Globus pallidus (tissue), 1 donor: ENCODE measurements at places on chromosomes 1 and 21.
A peak's percentile ranks its signal among the peaks of the same experiment; 100 is the strongest.

DNA sequence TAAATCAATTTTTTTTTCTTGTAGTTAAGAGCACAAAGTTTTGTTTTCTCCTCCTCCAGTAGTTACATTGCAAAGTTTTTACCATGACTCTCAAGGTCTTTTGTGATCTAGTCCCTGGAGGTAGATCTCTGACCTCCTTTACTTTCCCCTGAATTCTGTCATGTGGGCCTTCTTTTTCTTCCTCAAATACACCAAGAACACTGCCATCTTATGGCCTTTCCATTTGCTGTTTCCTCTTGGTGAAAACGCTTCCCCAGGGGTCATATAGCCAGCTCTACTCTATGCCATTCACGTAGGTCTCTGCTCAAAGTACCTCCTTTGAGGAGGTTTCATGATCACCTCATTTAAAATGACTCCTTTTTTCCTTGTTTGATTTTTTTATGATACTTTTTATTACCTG, 2.7 kb downstream of the DDX20 start:
- no peak for DNase-seq

DNA sequence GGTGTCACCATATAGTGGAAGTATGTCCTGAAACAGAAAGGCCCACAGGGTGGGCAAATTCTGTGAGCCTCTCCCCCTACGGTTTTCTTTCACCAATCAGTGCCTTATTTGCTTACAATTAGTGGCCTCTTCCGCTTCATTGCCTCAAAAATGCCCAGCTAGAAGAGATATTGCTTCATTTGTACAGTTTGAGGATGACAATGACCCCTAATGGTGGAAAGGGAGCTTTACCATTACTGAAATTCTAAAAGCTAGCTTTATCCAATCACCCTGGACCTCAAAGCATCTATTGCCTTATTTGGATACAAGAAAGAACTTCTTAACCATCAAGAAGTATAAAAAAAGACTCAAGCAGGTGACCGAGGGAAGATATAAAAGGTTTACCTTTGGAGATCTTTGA, 49.6 kb downstream of the LRRC71 start:
- DNase-seq: no peak

DNA sequence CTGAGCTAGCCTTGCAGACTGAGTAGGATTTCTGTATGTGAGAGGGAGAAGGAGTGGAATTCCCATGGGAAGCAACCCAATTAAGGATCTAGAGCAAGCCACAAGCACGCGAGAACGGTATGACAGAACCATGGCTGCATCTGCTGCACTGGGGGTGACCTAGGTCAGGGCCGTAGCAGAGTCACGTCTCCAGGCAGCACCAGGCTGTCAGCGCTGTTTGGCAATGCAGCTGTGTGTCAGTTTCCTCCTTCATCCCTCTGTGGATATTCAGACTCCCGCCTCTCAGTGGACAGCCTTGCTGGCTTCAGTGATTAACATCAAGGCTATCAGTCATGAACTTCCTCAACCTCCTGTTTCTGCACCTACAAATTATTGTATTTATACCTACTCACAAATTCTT, 118.1 kb upstream of the PPP2R5A start:
- no peak for DNase-seq

DNA sequence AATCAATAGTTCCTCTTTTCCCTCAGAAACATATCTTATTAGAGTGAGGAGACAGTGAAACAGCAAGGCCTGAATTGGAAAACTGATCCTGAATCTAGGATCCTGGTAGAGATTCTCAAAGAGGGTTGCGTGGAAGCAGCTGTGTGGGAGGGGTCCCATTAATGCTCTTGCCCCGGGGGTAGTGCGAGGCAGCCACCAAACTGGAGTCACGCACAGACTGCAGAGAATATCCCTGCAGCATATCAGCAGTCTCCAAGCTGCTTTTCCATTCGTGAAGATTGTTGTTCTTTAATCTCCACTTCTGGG, 150.1 kb downstream of the DISC1 start:
- no peak for DNase-seq

GRCh38 chr1:1345860-1346500, 3.2 kb downstream of the DVL1 start:
- DNase-seq: no peak

DNA sequence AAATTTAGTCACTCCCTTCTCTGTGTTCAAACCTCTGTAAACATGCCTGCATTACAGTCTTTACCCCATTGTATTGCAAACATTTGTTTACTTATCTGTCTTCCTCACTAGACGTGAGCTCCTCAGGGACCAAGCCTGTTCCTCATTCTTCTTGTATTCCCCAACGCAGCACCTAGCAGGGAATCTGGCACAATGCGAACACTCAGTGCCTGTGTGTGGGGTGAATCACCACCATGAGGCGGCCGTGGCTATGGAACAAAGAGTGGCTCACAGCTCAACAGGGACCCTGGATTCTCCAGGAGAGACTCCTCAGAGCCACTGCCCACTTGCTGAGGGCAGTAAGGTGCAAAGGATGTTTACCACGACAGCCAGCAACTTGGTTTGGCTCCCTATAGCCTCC, 95.9 kb downstream of the DDX20 start:
- DNase-seq: no peak

GRCh38 chr1:174157157-174157806, 2.0 kb upstream of the RABGAP1L start:
- no peak for DNase-seq

DNA sequence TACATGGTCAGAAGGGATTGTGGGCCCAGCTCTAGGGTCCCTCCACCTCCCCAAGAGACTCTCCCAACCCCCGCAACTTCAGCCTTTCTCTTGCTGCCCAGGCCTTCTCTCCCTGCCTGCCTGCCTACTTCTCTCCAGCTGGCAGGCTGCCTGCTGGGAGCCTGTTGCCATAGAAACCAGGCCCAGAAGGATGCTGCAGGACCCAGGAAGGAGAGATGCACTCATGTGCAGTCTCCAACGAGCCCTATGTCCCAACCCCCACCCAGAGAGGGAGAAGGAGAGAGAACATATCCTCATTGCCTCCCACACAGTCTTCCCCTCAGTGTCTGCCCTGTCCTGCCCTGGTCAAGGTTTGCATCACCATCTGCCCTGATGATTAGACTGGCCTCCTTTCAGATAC, 10.8 kb upstream of the SMIM12 start:
- peak; percentile 6 for DNase-seq

DNA sequence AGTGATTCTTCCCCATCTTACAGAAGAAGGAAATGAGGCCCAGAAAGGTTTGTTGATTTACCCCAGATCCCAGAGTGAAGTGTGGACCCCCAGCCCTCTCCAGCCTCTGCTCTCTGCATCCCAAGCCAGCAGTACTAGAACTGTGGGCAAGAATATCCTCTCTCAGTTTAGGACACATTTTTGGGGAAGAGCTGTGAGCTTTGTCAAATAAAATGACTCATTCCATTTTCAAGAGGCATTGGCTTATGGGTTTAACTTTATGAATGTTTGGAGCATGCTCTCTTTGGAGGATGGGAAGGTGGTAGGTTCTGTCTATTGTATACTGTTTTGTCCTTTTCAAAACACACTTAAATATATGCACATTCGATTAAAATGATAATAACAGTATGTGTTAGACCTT, 70.6 kb upstream of the CNTN2 start:
- DNase-seq: no peak

DNA sequence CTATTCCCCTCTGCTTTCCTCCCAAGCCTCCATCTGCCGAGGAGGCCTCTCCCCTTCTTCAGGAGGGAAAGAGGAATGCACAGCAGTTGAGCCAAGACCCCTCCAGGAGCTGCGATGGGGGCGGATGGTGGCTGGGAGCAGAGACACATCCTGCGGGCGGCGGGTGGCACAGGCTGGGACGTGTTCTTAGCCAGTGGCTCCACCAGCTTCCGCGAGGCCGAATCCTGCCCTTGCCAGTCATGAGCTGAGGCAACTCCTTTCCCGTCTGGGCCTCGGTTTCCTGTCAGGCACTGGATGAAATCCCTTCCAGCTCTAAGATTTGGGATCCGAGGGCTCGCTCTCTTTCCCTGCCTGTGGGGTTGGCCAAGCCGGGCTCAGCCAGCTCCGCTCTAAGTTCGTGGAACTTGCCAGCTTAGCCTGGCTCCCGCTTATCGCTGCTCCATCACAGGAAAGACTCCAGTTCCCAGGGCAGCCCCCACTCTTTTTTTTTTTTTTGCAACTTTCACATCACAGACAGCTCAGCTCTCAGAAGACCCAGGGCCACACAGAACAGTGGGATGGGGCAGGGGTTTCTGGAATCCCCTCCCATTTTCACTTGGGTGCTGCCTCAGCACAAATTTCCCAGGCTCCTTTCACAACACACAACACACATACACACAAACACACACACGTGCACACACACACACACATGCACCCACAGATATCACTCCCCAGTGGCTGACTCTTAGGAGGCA, 506 bp downstream of the MYOM3 start:
- no peak for DNase-seq

- no peak for DNase-seq
These were observed 35.7 kb upstream of the PWP2 start for GRCh38 chr21:44071359-44072104.

- no peak for DNase-seq
These were observed 6.7 kb upstream of the SH2D5 start for GRCh38 chr1:20739225-20739624.
